Nasal cavity respiratory epithelium epithelial cell of viscerocranial mucosa (primary cell): ENCODE measurements at places on chromosomes 6 and 20. TPM values are rescaled to one million over a fixed set of nuclear protein-coding genes. Genes with fewer than 3 reads are reported as not detected.

The GNMT gene
- total RNA-seq, result 0.34 TPM in 1 of 2 replicates, not detected in the other

The ZNF341 gene
- 0.68 and 1.3 TPM in 2 replicates for total RNA-seq

The GRM4 gene
- total RNA-seq, result 1.1 TPM in 1 of 2 replicates, not detected in the other

The OOEP gene
- total RNA-seq, result 0.14 TPM in 1 of 2 replicates, not detected in the other

The POM121L2 gene
- total RNA-seq, result under 0.01 TPM in 1 of 2 replicates, not detected in the other

The ULBP2 gene
- 8.2 and 10.7 TPM in 2 replicates for total RNA-seq

The POLR3F gene
- total RNA-seq, result 11.0 and 11.6 TPM in 2 replicates

The ELOVL2 gene
- total RNA-seq, result under 0.01 TPM in 1 of 2 replicates, not detected in the other

The SNRPB gene
- total RNA-seq, result 112 and 222 TPM in 2 replicates

The EMILIN3 gene
- not detected in 2 replicates for total RNA-seq

The MCHR2 gene
- not detected in 2 replicates for total RNA-seq

The SALL4 gene
- total RNA-seq, result 0.21 and 1.4 TPM in 2 replicates

The PAK5 gene
- 0.14 TPM in 1 of 2 replicates, not detected in the other for total RNA-seq

The PRR18 gene
- under 0.01 TPM in 2 replicates for total RNA-seq

The ZSCAN23 gene
- total RNA-seq, result 1.7 and 7.2 TPM in 2 replicates

The BTN2A1 gene
- 6.2 and 9.7 TPM in 2 replicates for total RNA-seq

The COL11A2 gene
- under 0.01 and 0.36 TPM in 2 replicates for total RNA-seq

The TCP1 gene
- total RNA-seq, result 203 and 281 TPM in 2 replicates

The CLVS2 gene
- not detected in 2 replicates for total RNA-seq

The XRN2 gene
- 97.1 and 99.9 TPM in 2 replicates for total RNA-seq

The KCNK17 gene
- not detected in 2 replicates for total RNA-seq

The TOX2 gene
- total RNA-seq, result under 0.01 and 0.28 TPM in 2 replicates

The ADGRF4 gene
- total RNA-seq, result 21.5 and 42.1 TPM in 2 replicates

The DEFB124 gene
- total RNA-seq, result not detected in 2 replicates

The ZKSCAN3 gene
- 3.1 and 6.5 TPM in 2 replicates for total RNA-seq

The PGC gene
- not detected in 2 replicates for total RNA-seq

The SH3BGRL2 gene
- 12.2 and 24.3 TPM in 2 replicates for total RNA-seq
